ENCODE measurements at places on chromosomes 5 and 9. TPM values are rescaled to one million over a fixed set of nuclear protein-coding genes. Genes with fewer than 3 reads are reported as not detected.

The NPDC1 gene
- total RNA-seq: 64.7 TPM

The SPINK7 gene
- total RNA-seq: not detected

The PCDHB7 gene
- 0.57 TPM for total RNA-seq

The SPTLC1 gene
- 110 TPM for total RNA-seq

Data from vein endothelial cell (primary cell).